ENCODE measurements at places on chromosomes 11 and 22.

DNA sequence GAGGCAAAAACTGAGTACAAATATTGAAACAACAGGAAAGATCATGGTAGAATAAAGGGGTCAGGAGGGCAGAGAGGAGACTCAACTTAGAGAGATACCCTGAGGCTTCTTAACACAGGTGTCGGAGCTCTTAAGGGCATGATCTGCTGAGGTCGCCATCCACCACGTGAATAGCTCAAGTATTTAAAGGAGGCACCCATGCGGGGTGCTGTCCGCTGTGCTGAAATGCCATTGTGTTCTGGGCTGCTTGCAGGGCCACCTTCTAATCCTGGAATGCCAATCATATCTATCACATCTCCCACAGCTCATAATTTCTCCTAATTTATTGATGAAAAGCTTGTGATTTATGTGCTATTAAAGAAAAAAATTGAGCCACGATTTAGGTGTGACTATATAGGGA lies 90.2 kb downstream of the SEZ6L start:
- DNase-seq: no peak

- DNase-seq: no peak
Measured at GRCh38 chr11:7571640-7572000, 57.8 kb downstream of the PPFIBP2 start.

DNA sequence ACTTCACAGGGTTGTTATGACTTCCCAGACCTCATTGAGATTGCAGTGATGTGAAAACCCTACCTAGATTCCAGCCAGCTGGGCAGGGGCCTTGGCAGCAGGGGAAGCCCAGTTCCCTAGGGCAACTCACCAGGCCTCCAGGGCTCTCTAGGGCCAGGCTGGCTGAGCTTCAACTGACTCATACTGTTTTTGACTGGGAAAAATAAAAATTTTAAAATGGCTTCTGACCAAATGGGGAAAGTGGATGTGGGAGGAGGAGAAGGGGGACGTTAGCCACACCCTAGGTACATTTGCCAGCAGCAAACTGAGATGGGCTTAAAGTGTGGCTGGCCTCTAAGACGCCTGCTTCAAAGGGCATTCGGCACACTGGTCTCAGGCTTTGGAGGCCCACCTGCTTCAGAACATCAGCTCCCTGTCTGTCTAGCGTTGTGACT lies 39.0 kb downstream of the BMAL1 start:
- DNase-seq: no peak

DNA sequence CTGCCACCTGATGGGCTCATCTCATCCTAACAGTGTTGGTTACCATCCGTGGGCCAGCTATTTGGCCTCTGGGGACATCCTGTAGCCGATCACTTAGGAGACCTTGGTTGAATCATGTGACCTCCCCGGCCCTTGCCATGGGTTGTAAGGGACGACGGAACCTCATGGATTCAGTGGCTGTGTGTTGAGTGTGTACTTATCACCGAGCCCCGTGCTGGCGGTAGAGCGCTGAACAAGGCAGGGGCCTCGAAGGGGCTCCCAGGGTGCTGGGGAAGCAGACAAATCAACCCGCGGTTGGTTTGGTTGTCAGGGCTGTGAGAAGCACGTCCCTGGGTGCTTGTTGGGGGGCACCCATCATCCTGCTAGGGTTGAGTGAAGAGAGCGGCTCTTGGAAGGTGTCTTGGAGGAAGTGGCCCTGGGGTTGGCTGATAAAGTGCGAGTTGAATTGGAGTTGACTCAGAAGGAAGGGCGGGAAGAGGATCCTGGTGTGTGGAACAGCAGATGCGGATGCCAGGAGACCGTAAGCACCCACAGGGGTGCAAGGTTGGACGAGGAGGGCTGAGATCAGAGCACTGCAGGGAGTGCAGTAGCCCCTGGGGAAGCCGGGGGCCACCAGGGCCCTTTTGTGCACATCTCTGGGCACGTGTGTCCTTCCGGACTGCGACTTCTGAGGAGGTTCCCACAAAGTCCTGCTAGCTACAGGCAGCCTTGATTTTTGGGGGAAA lies 53.6 kb downstream of the MPPED1 start:
- DNase-seq: no peak

- DNase-seq: no peak
Measured at GRCh38 chr11:9069862-9070470, 21.4 kb downstream of the SCUBE2 start.

DNA sequence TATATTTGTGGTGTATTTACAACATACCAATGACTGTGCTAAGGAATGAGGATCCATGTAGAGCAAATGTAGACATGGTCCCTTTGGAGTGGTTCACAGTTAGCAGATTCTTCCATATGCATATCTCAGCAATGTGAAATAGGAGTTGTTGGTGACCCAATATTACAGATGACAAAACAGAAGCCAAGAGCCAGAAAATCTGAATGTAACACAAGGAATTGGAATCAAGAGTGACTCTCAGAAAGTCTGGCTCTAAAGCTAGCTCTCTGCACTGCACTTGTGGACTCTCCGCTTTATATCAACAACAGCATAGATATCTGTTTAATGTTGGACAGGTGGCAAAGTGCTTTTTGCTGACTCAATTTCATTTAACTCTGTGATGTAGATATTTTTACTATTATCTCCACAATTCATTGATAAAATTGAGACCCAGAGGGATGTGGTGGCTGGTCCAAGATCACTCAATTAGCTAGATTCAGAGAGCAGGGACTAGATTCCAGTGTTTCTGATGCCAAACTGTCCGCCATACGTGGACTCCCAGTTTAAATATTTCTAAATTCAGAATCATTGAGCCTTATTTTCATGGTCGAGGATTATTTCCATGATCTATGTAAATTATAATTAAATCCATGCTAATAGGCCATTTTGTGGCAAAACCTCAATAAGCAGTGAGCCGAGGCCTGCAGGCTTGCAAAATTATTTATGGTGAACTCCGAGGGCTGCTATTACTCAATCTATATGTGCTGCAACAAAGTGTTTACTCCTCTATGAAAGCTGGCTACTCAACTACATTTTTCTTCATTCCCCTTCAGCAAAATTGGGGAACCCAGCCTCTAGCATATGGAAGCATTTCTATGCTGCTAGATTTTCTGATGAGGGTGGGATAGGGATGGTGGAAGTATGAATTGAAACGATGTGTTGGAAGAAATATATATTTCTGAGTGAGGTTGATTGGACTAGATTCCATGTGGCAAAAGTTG lies 21.1 kb upstream of the TENM4 start:
- no peak for DNase-seq
